ENCODE measurements at places on chromosomes 1 and 21.
A peak's percentile ranks its signal among the peaks of the same experiment; 100 is the strongest.

DNA sequence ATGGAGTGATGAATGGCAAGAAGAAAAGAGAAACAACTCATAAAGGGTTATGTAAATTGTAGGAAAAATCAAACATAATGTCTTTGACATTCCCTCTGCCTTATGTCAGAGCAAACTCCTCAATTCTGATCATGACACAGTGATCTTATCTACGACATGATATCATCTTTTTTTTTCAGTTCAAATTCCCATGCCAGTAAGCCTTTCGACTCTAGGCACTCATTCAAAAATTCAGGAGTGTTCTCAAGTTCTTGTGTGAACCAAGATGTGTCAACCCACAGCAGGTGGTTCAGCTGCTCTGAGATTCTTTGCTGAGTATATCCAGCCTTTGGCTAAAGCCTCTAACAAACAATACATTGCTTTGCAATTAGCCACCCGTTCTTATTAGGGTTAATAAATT is 97.1 kb upstream of the ESRRG start:
- DNase-seq: no peak

- no peak for DNase-seq
These were observed 1.3 kb downstream of the AGO3 start for GRCh38 chr1:35932158-35932636.

DNA sequence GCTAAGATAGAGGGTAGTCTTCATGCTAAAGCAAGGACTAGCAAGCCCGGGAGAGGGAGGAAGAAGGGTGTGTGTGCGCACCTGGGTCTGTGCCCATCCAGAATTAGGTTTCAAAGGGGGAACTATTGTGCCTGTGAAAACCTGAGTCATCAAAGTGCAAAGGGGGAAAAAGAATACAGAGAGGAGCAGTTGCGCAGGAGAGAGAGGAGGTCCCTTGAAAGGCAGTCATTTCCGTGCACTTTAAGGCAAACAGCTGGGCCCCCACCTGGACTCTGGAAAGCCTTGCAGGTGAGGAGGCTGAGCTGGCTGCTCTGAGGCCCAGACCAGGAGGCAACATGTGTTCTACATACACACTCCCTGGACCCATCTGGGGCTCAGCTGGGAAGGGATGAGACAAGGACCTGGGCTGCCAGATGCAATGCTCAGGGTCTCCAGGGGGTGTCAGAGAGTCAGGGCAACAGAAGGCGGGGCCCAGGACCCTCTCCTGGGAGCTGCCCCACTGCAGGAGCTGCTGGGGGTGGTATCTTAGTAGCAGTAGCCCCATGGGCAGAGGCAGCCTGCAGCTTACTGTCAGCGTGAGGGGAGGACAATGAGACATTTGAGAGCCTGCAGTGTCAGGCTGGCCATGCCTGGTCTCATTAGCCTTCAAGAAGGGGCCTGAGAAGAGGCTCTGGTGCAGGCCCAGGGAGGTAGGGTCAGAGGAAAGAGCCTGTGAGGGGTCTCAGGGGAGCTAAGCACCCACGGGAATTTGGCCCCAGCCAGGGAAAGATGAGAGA is 14.3 kb downstream of the PROK1 start:
- no peak for DNase-seq

DNA sequence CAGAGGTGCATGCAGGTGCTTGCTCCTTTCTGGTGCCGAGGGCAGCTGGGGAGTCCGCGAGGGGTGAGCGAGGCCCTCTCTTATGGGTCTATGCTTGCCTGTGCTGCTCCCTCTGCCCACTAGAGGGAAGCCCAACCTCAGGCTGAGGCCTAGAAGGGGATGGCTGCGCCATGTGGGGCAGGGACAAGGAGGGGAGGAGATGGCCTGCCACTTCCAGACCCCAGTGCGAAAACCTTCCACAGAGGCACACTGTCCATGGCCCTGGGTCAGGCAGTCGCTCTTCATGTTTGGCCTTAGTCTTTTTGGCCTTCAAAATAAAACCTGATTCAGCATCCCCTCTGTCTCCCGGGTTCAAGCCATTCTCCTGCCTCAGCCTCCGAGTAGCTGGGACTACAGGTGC is 14.0 kb downstream of the RHBG start:
- peak; percentile 82 for DNase-seq

DNA sequence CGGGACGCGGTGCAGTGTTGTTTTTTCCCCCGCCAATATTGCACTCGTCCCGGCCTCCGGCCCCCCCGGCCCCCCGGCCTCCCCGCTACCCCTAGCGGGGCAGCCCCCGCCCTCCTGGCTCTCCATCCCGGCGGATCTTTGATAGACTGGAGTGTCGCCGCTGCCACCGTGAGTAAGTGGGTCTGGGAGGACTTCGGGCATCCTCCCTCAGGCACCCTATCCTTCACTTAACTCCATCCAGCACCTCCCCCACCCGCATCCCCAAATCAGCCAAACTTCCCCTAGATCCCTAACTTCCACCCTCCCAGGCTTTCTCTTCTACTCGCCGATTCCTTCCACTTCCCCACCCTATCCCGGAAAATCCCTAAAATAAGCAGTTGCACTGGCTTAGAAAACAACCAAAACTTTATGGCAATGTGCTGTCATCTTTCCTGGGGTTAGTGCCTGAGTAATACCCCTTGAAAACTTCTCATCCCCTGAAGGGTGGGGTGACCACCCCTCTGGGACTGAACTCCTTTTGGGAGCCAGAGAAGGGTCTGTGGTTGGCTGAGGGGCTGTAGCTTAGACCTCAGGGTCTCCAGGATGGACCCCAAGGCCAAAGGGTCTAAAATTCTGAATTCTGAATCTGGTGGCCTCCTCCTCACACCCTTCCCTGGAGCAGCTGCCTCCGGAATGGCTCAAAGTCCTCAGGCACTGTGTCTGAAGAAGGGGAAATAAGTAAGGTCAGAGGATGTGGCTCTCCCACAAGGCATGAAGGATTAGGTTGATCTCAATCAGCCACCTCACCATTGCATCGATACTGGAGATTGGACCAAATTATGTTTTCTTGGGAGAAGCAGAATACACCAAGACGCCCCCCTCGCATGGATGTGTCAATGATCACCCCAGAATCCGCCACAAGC is 12.2 kb downstream of the THBS3 start:
- peak; percentile 65 for DNase-seq

DNA sequence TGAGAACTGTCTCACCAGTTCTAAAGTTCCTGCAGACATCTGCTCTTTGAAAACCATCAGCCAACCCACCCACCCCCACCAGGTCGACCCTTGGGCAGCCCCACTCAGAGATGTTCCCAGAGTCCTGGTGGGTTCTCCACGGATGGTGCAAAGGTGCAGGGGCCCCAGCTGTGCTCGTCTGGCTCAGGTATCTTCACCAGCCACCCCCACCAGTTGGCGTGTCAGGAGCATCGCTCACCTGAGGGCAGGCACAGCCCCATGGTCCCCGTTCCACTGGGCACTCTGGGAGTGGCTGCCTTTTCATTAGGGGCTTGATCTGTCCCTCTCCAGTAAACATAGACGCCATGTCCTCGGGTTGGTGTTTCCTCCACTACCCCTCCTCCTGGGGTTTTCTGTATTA is 70.5 kb downstream of the UMODL1 start:
- DNase-seq: no peak

- no peak for DNase-seq
These were observed 70.8 kb downstream of the JAK1 start for GRCh38 chr1:64895500-64895899.

- no peak for DNase-seq
These were observed 69.6 kb downstream of the PIK3R3 start for GRCh38 chr1:46062651-46063319.

GRCh38 chr1:194296201-194296600 is 1109.8 kb upstream of the B3GALT2 start:
- DNase-seq: no peak

GRCh38 chr1:9065213-9065751 is 4.2 kb downstream of the SLC2A5 start:
- no peak for DNase-seq

- peak; percentile 17 for DNase-seq
These were observed 327.2 kb downstream of the PTPRU start for GRCh38 chr1:29563571-29563970.

DNA sequence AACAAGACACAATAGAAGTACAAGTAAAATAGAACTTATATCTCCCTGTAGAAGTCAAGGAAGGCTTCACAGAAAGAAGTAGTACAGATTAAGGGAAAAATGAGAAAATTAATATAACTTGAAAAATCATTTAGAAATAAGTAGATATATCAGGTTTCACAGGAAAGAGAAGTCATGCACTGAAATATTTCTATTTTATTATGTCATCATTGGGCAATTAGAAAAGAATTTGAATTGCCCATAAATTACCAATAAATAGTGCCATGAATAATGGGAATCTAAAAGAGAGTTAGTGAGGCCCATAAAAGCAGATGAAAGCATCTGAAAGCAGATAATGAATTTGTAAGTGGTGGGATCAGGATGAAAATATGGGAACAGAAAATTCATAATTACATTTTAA is 1597.8 kb downstream of the PLA2G4A start:
- no peak for DNase-seq

DNA sequence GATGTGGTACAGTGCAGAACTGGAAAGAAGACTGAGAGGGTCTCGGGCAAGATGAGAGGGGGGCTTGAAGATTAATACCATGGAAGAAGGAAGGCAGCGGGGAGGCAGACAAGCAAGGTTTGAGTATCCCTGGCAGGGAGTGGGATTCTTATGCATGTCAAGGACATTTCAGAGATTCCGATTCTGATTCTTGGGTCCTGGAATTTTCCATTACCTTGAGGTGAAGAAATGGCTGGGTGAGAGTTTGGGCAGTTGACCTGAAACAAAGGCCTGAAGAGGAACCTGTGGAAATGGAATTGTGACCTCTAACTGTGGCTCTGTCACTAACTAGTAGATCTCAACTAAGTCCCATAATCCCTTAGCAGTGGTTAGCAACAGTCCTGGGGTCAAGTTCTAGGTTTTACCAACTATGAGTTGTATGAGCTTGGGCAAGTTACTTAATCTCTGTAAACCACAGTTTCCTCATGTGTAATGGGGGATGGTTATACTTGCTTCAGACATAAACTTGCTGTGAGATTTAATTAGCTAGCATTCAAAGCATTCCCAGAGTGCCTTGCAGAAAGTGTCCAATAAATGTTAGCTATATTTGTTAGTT is 8.6 kb upstream of the ACTN2 start:
- DNase-seq: no peak

- no peak for DNase-seq
These were observed 577.3 kb downstream of the AJAP1 start for GRCh38 chr1:5231541-5232315.

DNA sequence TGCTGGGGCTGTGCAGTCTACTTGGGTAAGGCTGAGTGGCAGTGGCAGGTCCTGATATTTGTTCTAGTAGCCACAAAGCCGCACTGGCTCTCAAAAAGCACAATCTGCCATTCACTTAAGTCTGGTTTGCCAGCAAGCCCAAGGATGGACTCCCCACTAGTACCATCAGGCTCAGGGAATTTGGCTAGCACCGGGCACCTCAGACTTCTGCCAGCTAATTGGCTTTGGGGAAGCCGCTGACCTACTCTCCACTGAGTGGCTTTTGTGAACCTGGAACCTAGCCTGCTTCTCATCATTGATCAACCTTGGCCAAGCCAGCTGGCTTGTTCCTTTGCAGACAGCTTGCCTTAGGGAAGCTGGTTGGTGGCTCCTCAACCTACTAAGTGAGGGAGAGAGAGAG is 83.1 kb downstream of the ESRRG start:
- DNase-seq: no peak

- DNase-seq: peak; percentile 48
These were observed 48.8 kb upstream of the RAP1A start for GRCh38 chr1:111570781-111571181.

GRCh38 chr1:6986281-6986680 is 201.0 kb downstream of the CAMTA1 start:
- no peak for DNase-seq

GRCh38 chr1:75345538-75346292 is 211.5 kb downstream of the LHX8 start:
- no peak for DNase-seq

DNA sequence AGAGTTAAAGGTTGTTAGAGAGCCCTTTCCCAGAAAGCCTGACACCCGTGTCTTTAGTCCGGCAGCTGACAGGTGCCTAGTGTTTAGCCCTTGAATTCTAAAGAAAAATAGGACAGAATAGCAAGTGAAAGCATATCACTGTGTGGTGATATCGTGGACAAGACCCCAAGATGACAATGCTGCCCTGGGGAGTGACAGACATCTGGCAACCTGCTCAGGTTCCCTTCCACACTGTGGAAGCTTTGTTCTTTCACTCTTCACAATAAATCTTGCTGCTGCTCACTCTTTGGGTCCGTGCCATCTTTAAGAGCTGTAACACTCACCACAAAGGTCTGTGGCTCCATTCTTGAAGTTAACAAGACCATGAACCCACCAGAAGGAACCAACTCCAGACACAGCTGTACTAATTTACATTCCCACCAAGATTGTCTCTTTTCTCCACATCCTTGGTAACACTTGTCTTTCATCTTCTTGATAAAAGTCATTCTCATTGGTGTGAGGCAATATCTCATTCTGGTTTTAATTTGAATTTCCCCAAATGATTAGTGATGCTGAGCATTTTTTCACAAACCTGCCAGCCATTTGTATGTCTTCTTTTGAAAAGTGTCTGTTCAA is 107.6 kb upstream of the SGIP1 start:
- no peak for DNase-seq

DNA sequence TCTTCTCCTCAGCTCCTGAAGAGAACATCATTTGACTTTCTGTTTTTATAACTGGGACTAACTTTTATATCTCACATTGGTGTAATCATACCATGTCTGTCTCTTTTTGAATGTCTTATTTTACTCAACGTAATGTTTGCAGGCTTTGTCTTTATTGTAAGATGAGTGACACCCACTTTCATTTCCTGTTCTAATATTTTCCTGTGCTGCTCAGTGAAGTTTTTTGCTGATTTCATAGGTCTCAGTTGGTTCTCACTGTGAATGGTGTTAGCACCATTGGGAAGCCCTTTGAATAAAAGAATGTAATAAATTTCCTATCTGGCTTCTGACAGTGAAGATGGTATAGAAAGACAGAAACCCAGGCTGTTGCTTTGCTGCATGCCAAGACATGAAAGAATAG is 84.0 kb downstream of the RAVER2 start:
- no peak for DNase-seq

- DNase-seq: no peak
These were observed 58.3 kb upstream of the KCNH1 start for GRCh38 chr1:211192227-211192626.

DNA sequence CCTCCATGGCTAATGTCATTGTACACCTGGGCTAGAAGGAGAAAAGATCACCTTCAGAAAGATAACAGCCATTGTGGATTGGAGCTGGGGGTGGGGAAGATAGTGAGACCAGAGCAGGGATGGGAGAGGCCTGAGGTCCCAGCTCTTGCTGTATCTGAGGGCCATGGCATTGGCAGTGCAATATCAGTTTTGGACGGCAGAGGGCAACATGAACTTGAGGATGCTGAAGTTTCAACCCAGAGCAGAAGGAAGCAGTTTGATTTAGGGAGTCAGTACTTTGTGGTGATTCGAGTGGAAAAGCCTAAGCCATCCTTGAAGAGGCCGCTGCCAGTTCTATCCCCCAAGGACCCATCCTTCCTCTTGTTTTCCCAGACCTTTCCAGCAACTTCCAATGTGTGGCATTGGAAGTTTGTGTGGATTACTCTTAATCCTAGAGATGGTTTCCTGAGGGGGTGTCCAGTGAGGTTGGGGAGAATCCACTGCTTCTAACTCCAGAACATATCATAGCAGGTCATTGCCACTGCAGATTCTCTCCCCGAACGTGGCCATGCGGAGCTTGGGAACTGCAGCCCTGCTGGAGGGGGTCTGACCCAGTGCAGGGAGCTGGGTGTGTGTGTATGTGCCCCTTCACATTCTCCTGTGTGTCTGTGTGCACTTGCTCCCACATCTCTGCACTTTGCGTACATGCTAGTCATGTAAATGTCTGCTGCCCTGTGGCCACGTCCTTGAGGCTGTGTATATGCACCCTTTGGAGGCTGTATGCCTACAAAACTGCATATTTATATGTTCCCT is 24.1 kb downstream of the SLC26A9 start:
- DNase-seq: peak; percentile 80

- no peak for DNase-seq
These were observed 11.0 kb downstream of the OR2M5 start for GRCh38 chr1:248155927-248156326.

Measured in K562 (cell line).